Progenitor cell of endocrine pancreas (in vitro differentiated cells): ENCODE measurements at places on chromosomes 3 and 15. TPM values are rescaled to one million over a fixed set of nuclear protein-coding genes. Genes with fewer than 3 reads are reported as not detected.

- no peak for DNase-seq
Observed at GRCh38 chr15:81189583-81190283, 6.9 kb upstream of the IL16 start.

DNA sequence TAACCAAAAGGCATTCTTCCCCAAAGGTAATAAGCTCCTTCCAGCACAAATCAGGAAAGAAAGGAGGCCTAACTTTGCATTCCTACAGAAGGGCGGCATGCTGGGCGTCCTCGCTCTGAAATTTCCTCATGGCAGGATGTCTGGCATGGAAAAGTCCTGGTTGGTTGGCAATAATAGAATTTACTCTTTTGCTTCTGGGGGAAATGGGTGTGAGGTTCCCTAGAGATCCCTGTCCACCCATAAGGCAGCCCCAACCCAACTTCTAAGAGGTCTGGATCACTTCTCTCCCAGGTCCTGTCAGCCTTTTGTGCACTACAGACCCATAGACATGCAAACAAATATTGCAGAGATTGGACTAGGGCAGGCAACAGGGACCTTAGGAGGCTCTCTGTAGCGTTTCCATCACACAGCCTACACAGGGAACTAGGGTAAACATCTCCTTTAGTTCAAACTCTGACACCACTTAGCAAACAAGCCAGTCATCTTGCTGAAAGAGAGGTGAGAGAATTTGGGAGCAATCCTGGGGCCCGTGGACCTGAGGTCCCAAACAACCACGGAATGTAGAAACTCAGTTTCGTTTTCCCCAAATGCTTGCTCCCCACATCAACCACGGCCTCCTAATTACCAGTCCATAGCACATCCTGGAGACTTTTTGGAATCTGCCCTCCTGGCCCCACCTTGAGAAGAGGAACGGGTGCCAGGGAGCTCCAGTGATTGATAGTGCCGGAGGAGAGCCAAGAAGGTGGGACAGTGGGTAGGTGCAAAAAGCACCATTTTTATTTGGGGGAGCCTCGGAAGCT is 2.1 kb downstream of the ZIC4 start:
- DNase-seq, result no peak

GCSAM gene
- not detected in 2 replicates for total RNA-seq

DNA sequence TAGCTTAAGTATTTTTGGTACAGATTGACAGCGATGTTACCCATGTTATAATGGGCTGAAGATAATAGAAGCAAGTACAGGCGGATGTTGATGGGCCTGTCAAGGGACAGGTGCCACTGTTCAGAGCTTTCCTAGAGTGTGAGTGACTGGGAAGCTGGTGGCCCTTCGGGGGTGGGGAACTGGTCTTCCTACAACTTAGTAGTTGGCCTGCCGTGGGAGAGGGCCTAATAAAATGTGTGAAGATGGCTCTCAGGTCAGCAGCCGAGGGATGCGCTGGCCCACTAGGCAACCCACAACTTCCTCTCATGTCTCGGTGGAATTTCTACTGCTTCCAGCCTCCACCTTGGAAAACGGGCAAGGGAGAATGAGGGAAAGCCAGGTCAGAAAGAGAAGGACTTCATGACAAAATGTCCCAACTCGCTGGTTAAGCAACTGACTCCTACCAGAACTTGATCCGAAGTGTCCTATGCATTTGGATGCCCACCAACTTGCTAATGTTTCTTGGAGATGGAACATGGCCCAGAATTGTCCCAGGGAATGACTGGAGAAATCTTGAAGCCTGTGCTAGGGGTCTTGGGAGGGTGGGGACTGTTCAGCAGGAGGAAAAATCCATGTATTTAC is 1.4 kb downstream of the GYG1 start:
- DNase-seq, result no peak

DNA sequence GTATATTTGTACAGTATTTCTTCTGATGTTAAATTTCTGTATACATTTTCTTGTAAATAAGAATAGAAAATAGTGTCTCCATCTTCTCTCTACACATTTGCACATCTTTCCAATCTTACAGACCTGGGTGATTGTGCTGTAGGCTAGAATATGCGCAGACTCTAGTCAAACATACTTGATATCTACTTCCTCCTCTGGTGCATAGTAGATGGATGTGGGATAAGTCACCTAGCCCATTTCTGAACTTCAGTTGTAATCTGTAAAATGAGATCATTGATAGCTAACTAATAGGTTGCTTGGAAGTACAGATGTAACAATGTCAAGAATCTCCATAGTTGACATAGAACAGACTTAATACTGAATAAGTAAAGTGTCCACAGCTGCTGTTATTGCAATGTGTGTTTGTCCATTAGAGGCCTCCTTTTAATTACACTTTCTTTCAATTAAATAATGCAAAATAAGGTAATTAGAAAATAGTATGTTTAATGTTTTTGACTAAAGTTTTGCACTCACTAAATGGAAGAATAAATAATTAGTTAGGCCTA is 46.7 kb downstream of the ALCAM start:
- DNase-seq, result no peak

DNA sequence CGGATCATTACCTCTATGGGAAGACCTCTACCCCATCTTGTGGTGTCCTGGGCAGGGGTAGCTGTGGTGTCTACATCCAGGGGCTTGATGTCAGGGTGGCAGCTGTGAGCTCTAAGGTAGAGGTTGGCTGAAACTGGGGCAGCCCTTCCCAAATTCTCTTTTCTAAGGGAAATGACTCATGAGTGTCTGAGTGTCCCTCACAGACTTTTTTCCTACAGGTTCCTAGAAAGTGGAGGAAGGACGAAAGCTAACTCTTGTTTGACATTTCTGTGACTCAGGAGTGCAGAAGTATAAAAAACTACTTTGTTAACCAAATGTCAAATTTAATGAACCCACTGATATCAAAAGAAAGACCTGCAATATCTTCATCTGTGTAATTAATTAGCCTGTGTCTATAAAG is 481.5 kb downstream of the PDCD6IP start:
- DNase-seq, result no peak

IQCF5 gene
- not detected in 2 replicates for total RNA-seq
